ENCODE measurements at places on chromosomes 4 and X.

- DNase-seq = no peak
Observed at GRCh38 chr4:42917296-42917695, 24.8 kb downstream of the GRXCR1 start.

- DNase-seq = peak; percentile 3
Observed at GRCh38 chr4:84913176-84913575, 53.3 kb downstream of the WDFY3 start.

GRCh38 chr4:56656346-56656643 is 24.8 kb downstream of the HOPX start:
- no peak for DNase-seq

DNA sequence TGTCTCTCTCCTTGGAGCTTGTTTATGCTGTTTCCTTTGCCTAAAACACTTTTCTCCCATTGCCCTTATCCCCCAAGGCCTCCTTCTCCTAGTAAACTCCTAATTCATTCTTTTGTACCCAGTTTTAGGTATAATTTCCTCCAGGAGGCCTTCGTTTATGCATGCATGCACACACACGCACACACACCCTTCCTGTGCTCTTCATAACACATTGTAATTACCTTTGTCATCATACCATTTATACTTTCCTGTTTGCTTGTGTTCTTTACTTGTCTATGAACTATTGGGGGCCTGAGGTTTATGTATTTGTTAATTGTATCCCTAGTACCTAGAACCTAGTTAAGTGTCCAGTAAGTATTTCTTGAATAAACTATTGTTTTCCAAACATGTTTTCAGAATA is 45.5 kb downstream of the XIAP start:
- DNase-seq = no peak

- no peak for DNase-seq
Observed at GRCh38 chrX:2185341-2186082, 315.3 kb downstream of the DHRSX start.

Data from skeletal muscle cell (primary cell).